Right renal cortex interstitium (tissue), 3 donors: ENCODE measurements at places on chromosomes 2 and 18.

- no peak for DNase-seq
These were observed 19.6 kb upstream of the NDUFV2 start for GRCh38 chr18:9082711-9083510.

GRCh38 chr2:187654535-187654934 lies 100.3 kb upstream of the TFPI start:
- DNase-seq = no peak

DNA sequence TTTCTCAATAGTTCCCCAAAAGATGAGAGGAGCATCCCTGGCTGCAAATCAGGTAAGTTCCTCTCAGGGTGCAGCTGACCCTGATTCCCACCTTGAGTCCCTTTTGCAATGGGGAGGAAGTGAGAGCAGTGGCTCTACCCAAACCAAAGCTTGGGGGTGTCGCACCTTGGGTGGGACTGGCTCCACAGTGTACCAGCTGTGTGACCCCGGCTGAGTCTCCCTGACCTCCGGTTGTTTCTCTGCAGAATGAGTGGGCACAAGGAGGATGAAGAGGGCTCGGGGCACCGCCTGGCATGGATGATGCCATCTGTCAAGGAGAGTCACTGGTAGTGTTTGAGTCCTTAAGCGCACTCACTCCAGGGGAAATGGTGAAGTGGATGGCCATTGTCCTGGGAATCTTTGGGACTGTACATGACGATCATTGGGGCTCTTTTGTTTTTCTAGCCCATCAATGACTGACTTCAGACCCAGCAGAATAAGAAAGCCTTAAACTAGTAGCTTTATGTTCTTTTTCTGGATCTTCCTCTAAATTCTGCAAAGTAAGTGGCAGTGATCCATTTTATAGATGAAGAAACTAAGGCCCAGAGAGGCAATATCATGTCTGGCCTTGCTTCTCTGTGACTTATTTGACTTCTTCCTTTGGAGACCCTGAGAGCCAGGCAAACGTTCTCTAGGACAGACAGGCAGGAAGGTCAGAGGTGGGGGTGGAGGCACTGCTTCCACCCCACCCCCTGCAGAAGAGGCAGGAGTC lies 106.3 kb upstream of the ST3GAL5 start:
- no peak for DNase-seq

DNA sequence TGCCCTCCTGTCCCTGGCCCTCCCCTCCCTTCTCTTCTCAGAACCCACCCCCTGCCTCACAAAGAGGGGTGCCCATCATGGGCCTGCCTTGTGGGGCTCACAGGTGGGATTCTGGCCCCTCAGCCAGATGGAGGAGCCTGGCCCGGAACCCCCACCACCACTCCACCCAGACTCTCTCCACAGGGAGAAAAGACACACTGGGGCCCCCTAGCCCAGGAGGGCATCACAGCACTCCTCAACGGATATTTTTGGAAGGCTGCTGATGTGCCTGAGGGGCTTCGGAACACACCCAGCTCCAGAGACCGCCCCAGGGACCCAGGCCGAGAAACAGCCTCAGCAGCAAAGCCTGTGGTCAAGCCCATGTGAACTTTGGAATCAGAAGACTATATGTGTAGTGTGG lies 9.9 kb downstream of the KCNIP3 start:
- no peak for DNase-seq

DNA sequence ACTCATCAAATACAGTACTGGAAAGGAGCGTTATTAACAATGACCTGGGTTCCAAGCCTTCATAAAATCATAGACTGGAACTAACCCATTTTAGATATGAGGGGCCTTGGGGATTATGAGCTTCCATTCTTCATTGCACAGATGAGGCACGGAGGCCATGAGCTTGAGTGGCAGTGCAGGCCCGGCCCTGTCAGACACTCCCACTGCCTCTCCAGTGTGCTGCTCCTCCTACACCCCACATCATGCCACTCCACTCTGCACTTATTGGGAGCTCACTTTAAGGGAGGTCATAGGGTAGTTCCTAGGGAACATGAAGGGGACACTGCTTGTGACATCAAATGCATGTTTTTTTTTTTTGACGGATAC lies 77.9 kb downstream of the TSN start:
- DNase-seq = no peak

DNA sequence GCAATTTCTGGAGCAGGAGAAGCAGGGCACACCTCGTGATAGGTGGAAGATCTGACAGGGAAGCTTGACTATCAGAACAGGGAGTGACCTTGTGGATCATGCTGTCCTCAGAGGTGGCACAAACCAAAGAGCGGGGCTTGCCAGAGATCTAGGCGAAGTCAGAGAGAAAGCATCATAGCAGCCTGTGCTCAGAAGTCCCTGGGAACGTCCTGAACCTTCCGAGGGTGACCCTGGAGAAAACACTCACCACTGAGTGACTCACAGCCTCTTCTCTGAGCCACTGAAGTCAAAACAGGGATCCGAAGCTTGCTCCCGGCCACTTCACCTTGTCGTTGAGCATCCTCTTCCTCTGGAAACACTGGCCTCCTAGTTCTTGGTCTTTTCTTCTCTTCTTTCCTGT lies 56.7 kb downstream of the IL1R2 start:
- DNase-seq = no peak

GRCh38 chr18:11148680-11149440 lies 509 bp downstream of the PIEZO2 start:
- DNase-seq = no peak

- no peak for DNase-seq
These were observed at the start of gene IMPA2 for GRCh38 chr18:11981192-11981542. IMPA2 (plus strand) TSS chr18:11981507; CDS start chr18:11981670, 163 bp downstream.

DNA sequence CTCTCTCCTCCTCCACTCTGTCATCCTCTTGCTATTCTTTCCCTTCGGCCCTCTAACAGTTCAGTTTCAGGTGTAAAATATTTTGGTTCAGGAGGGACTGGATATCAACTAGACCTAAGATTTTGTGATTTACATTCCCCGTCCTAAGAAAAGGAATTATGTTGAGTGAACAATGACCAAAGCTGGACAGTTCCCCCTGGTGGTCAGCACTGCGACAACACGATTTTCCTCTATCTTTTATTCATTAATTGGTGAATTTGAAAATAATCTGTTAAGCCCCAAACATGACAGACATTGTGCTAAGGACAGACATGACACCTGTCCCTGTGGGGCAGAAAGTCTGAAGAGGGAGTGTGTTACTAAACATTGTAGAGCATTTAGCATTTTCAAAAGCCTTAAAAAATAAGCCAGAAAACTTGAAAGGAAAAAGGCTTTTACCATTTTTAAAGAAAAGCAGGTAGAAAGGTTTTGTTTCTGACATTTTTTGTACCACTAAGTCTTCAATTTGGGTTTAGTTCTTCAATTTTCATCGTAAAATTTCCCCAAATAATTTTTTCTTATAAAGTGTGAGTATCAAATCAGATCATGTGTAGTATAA lies 28.4 kb upstream of the GTF2A1L start:
- no peak for DNase-seq

GRCh38 chr2:60312618-60313017 lies 240.8 kb downstream of the BCL11A start:
- no peak for DNase-seq

DNA sequence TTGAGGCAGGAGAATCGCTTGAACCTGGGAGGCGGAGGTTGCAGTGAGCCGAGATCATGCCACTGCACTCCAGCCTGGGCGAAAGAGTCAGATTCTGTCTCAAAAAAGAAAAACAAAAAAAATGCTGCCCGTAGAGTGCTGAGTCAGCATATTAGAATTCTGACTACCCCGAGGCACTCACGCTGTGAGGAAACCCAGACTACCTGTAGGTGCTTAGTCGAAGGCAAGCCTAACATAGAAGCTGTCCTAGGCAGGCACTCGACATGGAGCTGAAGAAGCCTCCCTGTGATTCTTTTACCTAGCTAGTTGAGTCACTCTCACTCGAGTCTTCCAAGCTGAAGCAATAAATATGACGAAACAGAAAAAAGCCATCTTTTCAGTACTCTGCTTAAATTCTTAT lies 1323.2 kb upstream of the DDX18 start:
- no peak for DNase-seq

DNA sequence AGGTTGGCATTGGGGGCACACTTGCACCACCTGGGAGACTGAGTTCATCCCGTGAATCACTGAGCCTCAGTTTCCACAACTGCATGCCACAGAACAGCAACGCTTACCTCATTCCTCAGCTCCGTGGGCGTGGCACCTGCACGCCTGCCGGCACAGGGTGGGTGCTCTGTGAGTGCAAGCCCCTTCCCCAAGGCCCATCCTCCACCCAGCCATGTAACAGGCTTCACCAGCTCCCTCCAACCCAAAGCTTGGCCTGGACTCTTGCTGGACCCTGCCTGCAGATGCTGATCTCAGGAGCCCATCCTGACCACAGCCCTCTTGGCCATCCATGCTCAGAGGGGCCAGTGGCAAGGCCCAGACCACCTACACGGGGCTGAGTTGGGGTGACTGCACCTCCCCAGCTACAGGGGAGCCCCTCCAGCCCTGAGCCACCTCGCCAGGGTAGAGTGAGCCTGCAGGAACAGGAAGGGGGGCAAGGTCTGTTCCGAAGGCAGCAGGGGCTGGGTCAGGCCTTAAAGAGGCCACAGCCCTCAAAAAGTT lies 1.8 kb downstream of the PRLH start:
- DNase-seq = no peak

GRCh38 chr18:23861326-23861725 lies 153.2 kb upstream of the TTC39C start:
- no peak for DNase-seq

DNA sequence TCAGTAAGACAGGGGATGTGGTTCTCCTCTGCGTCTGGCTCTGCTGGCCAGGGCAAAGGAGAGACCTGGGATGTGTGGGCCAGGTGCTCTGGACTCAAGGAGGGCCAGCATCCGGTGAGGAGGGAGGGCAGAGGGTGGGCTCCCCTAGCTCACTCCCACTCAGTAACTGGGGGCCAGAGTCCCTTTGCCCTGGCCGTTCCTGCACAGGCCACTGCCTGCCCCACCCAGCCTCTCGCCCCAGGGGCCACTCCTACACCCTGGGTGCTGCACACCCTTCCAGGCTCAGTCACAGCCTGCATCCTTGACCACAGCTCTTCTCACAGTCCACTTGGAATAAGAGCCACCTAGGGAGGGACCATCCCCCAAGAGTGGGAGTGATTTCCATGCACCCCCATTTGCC lies 41.0 kb downstream of the SNED1 start:
- DNase-seq = no peak

GRCh38 chr2:111905990-111906735 lies 7.8 kb downstream of the MERTK start:
- no peak for DNase-seq

DNA sequence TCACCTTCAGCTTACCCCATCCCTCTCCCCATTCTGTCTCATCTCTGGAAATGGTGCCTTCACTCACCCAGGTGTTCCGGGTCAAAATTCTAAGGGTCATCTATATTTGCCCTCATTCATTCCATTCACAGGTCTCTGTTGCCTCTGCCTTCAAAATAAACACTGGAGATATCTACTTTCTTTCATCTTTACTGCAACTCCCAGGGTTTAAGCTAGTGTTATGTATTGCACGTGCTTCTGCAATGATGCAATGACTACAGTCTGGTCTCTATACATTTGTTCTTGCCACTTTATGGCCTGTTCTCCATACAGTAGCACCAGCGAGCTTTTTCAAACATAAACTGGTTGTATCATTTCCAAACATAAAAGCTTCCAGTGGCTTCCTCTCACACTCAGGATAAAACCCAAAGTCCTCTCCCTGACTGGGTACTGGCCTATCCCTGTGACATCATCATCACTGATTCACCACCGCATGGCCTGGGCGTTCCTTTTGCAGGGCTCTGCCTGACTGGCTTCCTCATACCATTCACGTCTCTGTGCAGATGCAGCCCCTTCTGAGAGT lies 14.3 kb downstream of the DSG2 start:
- DNase-seq = no peak
